ENCODE measurements at places on chromosomes 6 and 20.

GRCh38 chr20:51889466-51889865, 87.1 kb upstream of the SALL4 start:
- H3K4me1 ChIP-seq = no peaks in the 10 kb centered on the region
- H3K27me3 ChIP-seq = peaks cover 3% of the 10 kb centered on the region
- DNase-seq = no peak
- H3K36me3 ChIP-seq = no peaks in the 10 kb centered on the region
- no peak overlapping the region for H3K27ac ChIP-seq
- no peak overlapping the region for H3K4me3 ChIP-seq

- peaks cover 15% of the 10 kb centered on the region for H3K27me3 ChIP-seq
- H3K36me3 ChIP-seq = no peaks in the 10 kb centered on the region
- no peaks in the 10 kb centered on the region for H3K4me1 ChIP-seq
- H3K27ac ChIP-seq = no peak overlapping the region
- no peak overlapping the region for H3K4me3 ChIP-seq
- no peak for DNase-seq
These were observed 44.9 kb upstream of the JAG1 start for GRCh38 chr20:10718661-10719060.

DNA sequence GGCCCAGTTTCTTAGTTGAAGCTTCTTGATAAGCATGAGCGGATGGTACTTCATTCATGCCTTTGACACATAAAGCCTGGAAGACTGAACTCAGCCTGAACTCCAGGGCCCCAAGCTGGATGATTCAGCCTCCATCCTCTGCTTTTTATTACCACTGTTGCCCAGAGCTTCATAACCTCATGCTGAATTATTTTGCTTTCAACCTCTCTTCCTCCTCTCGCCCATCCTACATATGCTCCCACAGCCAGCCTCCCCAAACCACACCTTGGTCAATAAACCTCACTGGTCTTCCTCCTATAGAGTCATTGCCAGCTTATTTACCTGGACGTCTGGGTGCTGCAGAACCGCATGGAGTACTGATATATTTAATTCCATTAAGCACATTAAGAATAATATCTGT, 59.4 kb downstream of the SLC35B3 start:
- no peak for DNase-seq
- H3K36me3 ChIP-seq = no peaks in the 10 kb centered on the region
- H3K4me1 ChIP-seq = no peaks in the 10 kb centered on the region
- H3K27me3 ChIP-seq = peaks cover 16% of the 10 kb centered on the region
- no peak overlapping the region for H3K4me3 ChIP-seq
- no peak overlapping the region for H3K27ac ChIP-seq

GRCh38 chr6:143223895-143224294, 163.2 kb downstream of the AIG1 start:
- H3K4me3 ChIP-seq = no peak overlapping the region
- H3K4me1 ChIP-seq = no peaks in the 10 kb centered on the region
- H3K36me3 ChIP-seq = peaks cover 2% of the 10 kb centered on the region

GRCh38 chr20:50478162-50478990, 31.8 kb upstream of the PTPN1 start:
- H3K36me3 ChIP-seq = no peaks in the 10 kb centered on the region
- H3K27ac ChIP-seq = peak overlapping the region; percentile 13
- peak; percentile 89 for DNase-seq
- no peak overlapping the region for H3K4me3 ChIP-seq
- H3K4me1 ChIP-seq = peaks cover 32% of the 10 kb centered on the region
- H3K27me3 ChIP-seq = no peaks in the 10 kb centered on the region

DNA sequence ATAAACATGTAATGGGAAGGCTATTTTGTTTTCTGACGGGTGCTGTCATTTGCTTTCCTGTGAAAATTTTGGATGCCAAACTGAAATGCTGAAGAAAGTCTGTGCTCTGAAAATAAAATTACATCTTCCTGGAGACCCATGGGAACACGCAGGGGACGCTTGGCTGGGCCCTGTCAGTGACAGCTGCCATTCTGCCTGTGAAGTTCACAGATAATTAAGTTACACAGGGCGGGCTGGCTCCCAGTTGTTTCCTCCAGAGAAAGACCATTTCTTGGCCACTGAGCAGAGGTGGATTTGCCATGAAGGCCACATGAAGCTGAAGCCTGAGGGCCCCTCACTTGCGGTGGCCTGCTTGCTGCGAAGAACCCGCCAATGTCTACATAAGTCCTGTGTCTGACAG, 93.5 kb downstream of the TMEM170B start:
- no peak overlapping the region for H3K4me3 ChIP-seq
- DNase-seq = no peak
- no peaks in the 10 kb centered on the region for H3K36me3 ChIP-seq
- H3K4me1 ChIP-seq = no peaks in the 10 kb centered on the region
- peaks cover 6% of the 10 kb centered on the region for H3K27me3 ChIP-seq

DNA sequence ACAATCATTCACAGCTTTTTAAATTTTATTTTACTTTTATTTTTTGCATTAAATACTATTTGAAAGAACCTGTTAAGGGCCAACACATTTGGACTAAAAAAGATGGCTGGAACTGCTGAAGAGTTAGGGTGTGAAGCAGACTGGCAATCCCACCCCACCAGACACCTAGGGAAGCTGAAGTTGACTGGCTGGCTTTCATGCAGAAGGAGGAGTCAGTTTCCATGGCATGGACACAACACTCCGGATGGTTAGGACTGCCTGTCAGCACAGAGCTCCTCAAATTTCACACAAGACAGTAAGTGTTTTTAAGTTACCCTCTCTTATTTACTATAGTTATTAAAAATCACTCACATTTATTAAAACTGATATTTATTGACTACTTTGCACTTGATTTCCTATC, at the start of gene ANKRD66:
TSS of gene ANKRD66 (plus strand) at position 238 of the 400 bp plus-strand sequence. CDS start 5,016 bp downstream, outside the sequence.
- no peaks in the 10 kb centered on the region for H3K4me1 ChIP-seq
- no peak within 1 kb of the TSS for H3K27ac ChIP-seq
- no peaks in the 10 kb centered on the region for H3K36me3 ChIP-seq
- peaks cover 14% of the 10 kb centered on the region for H3K27me3 ChIP-seq
- H3K4me3 ChIP-seq = no peak within 1 kb of the TSS

- H3K4me1 ChIP-seq = peaks cover 7% of the 10 kb centered on the region
- H3K4me3 ChIP-seq = no peak overlapping the region
- H3K27ac ChIP-seq = no peak overlapping the region
- no peaks in the 10 kb centered on the region for H3K27me3 ChIP-seq
- H3K36me3 ChIP-seq = no peaks in the 10 kb centered on the region
These were observed 136.0 kb downstream of the HFE start for GRCh38 chr6:26223228-26223627.

DNA sequence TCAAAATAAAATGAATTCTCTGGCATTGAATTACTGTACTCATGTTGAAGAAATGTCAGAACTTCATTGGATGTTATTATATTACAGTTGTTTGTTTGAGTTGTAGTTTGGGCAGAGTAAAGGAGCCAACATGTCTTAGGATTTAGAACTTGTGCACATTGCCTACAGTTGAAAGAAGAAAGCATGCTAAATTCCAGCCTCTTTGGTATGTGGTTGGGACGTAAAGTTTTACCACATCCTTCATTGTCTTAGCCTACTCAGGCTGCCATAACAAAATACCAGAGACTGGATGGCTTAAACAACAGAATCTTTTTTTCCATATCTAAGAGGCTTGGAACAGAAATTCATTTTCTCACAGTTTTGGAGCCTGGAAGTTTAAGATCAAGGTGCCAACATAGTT, 42.4 kb downstream of the HFE start:
- H3K27me3 ChIP-seq = no peaks in the 10 kb centered on the region
- H3K4me1 ChIP-seq = peaks cover 46% of the 10 kb centered on the region
- DNase-seq = no peak
- H3K36me3 ChIP-seq = peaks cover 29% of the 10 kb centered on the region
- no peak overlapping the region for H3K4me3 ChIP-seq
- no peak overlapping the region for H3K27ac ChIP-seq

GRCh38 chr6:37004044-37004980, 1.1 kb upstream of the FGD2 start:
- peaks cover 12% of the 10 kb centered on the region for H3K4me1 ChIP-seq
- no peak overlapping the region for H3K4me3 ChIP-seq
- no peak overlapping the region for H3K27ac ChIP-seq
- H3K36me3 ChIP-seq = no peaks in the 10 kb centered on the region
- no peaks in the 10 kb centered on the region for H3K27me3 ChIP-seq

GRCh38 chr6:7914311-7914710, 3.7 kb upstream of the TXNDC5 start:
- H3K27ac ChIP-seq = no peak overlapping the region
- peaks cover 2% of the 10 kb centered on the region for H3K27me3 ChIP-seq
- no peak for DNase-seq
- peaks cover 4% of the 10 kb centered on the region for H3K4me1 ChIP-seq
- H3K4me3 ChIP-seq = no peak overlapping the region

DNA sequence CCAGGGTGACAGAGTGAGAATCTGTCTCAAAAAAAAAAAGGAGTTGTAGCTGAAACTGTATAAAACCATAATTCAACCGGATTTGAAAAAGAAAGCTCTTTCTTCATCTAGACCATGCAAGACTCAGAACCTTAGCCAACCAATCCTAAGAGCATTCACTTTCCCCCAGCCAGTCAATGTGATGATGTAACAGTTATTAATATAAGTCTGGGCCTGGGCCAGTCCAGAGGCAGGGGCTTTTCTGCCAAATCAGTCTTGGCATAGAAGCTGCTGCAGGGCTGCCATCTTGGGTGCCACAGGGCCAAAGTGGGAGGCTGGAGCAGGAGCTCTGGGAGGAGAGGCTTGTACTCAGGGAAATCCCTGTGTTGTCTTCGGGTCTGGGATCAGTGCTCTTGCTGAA, 288.4 kb downstream of the CLIC5 start:
- peaks cover 4% of the 10 kb centered on the region for H3K36me3 ChIP-seq
- H3K27ac ChIP-seq = no peak overlapping the region
- H3K4me1 ChIP-seq = no peaks in the 10 kb centered on the region
- H3K27me3 ChIP-seq = no peaks in the 10 kb centered on the region

DNA sequence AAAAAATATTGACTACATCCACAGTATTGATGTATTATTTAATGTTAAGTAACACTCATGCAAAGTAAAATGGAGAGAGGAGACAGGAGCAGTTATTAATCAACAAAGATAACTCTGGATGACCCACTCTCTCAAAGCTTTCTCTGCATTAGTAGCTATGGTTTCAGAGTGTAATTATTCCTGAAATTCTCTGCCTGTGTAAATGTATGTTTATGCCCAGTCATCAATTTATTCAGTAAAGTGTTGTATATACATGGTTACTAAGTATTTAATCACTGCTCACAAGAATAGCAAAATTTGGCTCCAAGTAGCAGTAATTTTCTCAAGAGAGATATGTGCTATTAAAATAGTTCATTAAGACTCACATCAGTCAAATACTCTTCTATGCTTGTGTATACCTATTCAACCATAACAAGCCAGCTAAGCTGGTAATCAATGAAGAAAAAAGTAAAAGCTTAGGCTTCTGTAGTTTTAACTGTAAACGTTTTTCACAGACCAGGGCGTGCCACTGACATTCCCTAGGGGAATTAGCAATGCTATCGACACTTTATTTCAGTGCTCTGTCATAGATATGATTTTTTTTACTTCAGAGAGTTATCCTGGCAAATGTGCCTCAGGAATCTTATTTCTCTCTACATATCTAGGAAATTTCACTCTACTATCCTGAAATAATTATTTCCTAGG, 54.0 kb upstream of the RAB32 start:
- H3K36me3 ChIP-seq = no peaks in the 10 kb centered on the region
- no peaks in the 10 kb centered on the region for H3K27me3 ChIP-seq
- no peak overlapping the region for H3K4me3 ChIP-seq
- DNase-seq = no peak
